ENCODE measurements at places on chromosomes 11 and 22. TPM values are rescaled to one million over a fixed set of nuclear protein-coding genes. Genes with fewer than 3 reads are reported as not detected.

Gene DRICH1
- not detected for total RNA-seq

Gene IZUMO1R
- not detected for total RNA-seq

Gene RIN1
- total RNA-seq = 17.5 TPM

Gene MOV10L1
- total RNA-seq = 6.7 TPM

Gene MS4A10
- total RNA-seq = not detected

Gene SLC1A2
- total RNA-seq = not detected

Gene A4GALT
- 33.1 TPM for total RNA-seq

Gene MMP3
- total RNA-seq = not detected

Gene SULT4A1
- total RNA-seq = not detected

Gene FAM180B
- not detected for total RNA-seq

Gene TPBGL
- total RNA-seq = not detected

Gene CTSF
- 7.4 TPM for total RNA-seq

Gene OR8A1
- total RNA-seq = not detected

Gene OR52E8
- total RNA-seq = not detected

Gene OR51A2
- not detected for total RNA-seq

Gene VPS11
- 25.1 TPM for total RNA-seq

Gene SCGB1D1
- total RNA-seq = not detected

Gene CCDC86
- total RNA-seq = 54.3 TPM

Gene PLAAT2
- total RNA-seq = not detected

Gene MAP6
- total RNA-seq = 0.30 TPM

Gene MYBPC3
- not detected for total RNA-seq

Gene FXYD2
- total RNA-seq = not detected

Gene OR6A2
- 0.07 TPM for total RNA-seq

Gene MPPED2
- total RNA-seq = not detected

Gene LAYN
- total RNA-seq = 19.8 TPM

Gene OR8D2
- total RNA-seq = not detected

Gene CLMP
- not detected for total RNA-seq

Gene SAA1
- not detected for total RNA-seq

Gene MRGPRE
- total RNA-seq = not detected

Gene CSF2RB
- total RNA-seq = 9.5 TPM

Gene DCDC1
- total RNA-seq = not detected

Gene DDIAS
- 12.3 TPM for total RNA-seq

Gene OAF
- 99.3 TPM for total RNA-seq

Gene FJX1
- total RNA-seq = 79.0 TPM

Gene MMP27
- not detected for total RNA-seq

Gene HIC2
- total RNA-seq = 2.3 TPM

Gene FREY1
- not detected for total RNA-seq

Gene KRTAP5-1
- not detected for total RNA-seq

Gene OR56A1
- not detected for total RNA-seq

Gene KCNQ1OT1
- total RNA-seq = 0.10 TPM

Gene CDC42EP1
- total RNA-seq = 79.8 TPM

Gene ZNF143
- total RNA-seq = 15.1 TPM

Gene MUS81
- 40.1 TPM for total RNA-seq

Gene DSCAML1
- total RNA-seq = not detected

Gene CD3G
- not detected for total RNA-seq

Gene PARVA
- 42.5 TPM for total RNA-seq

Gene HBG1
- total RNA-seq = not detected

Gene SRRD
- 31.1 TPM for total RNA-seq

Gene HPX
- total RNA-seq = 0.27 TPM

All from mammary microvascular endothelial cell (primary cell).